ENCODE measurements at places on chromosomes 4 and X.

DNA sequence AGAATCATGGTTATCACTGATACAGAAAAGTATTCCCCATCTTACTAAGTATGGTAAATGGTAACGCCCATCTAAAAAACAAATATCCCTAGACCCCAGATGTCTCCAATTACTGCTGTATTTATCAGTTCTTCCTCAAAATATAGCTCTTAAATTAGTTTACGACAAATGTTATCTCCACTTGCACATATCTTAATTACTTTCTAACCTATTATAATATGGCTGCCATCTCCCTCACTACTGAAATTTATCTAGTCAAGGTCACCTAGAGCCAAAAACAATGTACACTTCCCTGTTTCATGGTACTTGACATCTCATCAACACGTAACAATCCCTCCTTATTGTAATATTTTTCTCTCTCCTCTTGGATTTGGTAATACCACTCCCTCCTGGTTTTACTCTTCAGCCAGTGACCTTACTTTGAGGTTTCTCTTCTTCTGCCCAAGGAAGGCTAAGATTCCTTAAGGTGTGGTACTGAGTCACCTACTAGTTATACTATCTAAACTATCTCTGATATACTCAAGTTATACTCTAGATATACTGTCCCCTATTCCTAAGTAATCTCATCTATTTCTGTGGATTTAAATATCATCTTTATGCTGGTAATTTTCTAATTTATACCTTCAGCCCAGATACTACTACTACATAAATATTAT lies 8.6 kb downstream of the LCORL start:
- H3K4me3 ChIP-seq: no peak overlapping the region
- no peak overlapping the region for H3K27ac ChIP-seq
- H3K36me3 ChIP-seq: no peaks in the 10 kb centered on the region
- H3K4me1 ChIP-seq: no peaks in the 10 kb centered on the region
- DNase-seq: no peak
- no peaks in the 10 kb centered on the region for H3K27me3 ChIP-seq

DNA sequence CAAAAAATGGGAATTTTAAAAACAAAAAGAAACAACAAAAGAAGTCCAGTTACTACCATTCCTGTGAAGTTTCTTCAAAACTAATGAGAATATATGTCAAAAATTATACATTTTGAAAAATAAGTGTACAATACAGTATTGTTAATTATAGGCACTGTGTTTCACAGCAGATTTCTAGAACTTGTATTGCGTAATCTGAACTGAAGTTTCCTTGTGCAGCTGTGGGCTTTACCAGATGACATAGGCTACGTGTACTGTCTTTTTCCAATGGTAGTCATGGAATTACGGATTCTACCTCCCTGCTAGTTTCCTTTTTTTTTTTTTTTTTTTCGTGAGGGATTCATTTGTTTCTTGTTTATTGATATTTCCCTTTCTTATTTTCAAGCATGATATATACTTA lies 113.8 kb upstream of the GABRA2 start:
- no peak overlapping the region for H3K27ac ChIP-seq
- DNase-seq: no peak
- H3K4me3 ChIP-seq: no peak overlapping the region
- no peaks in the 10 kb centered on the region for H3K36me3 ChIP-seq
- no peaks in the 10 kb centered on the region for H3K4me1 ChIP-seq
- no peaks in the 10 kb centered on the region for H3K27me3 ChIP-seq

GRCh38 chr4:179521952-179522351 lies 2079.7 kb upstream of the AGA start:
- no peaks in the 10 kb centered on the region for H3K27me3 ChIP-seq
- no peak for DNase-seq
- H3K36me3 ChIP-seq: no peaks in the 10 kb centered on the region
- no peaks in the 10 kb centered on the region for H3K4me1 ChIP-seq
- no peak overlapping the region for H3K27ac ChIP-seq

DNA sequence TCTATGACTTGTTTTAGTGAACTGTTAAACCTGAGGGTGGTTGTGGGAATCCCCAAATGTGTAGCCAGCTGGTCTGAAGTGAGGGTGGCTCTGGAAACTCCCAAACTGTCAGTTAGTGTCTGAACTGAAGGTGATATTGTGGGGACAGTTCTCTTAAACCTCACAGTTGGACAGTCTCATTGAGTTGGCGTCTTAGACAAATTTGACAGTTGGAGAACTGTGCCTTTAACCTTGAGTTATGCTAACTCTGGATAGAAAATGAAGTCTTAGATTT lies 20.7 kb upstream of the CTSO start:
- no peak overlapping the region for H3K4me3 ChIP-seq
- no peaks in the 10 kb centered on the region for H3K36me3 ChIP-seq
- H3K27me3 ChIP-seq: no peaks in the 10 kb centered on the region
- DNase-seq: no peak
- no peaks in the 10 kb centered on the region for H3K4me1 ChIP-seq
